ENCODE measurements at places on chromosomes 16 and 17.

DNA sequence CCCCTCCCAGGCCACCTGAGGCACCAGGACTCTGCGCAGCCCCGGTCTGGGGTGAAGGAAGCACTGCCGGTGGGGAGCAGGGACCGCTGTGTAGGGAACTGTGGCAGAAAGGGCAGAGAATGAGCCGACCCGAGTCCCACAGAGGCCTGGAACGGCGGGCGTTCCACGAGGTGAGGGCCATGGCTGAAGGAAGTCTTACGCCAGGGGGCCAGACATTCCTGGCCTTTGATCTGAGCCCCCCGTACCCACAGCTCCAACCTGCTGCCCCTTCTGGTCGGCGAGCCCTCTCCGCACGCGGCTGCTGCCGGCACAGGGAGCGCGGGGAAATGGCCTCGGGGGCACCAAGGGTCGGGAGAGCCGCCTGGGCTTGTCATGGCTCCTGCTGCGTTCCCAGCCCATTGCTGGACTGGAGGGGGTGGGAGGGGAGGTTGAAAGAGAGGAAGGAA lies 1.4 kb upstream of the WNT3 start:
- DNase-seq, result no peak

GRCh38 chr16:23771642-23772041 lies 16.8 kb downstream of the CHP2 start:
- DNase-seq, result no peak

GRCh38 chr16:21175397-21175796 lies 16.9 kb downstream of the LDAF1 start:
- no peak for DNase-seq

DNA sequence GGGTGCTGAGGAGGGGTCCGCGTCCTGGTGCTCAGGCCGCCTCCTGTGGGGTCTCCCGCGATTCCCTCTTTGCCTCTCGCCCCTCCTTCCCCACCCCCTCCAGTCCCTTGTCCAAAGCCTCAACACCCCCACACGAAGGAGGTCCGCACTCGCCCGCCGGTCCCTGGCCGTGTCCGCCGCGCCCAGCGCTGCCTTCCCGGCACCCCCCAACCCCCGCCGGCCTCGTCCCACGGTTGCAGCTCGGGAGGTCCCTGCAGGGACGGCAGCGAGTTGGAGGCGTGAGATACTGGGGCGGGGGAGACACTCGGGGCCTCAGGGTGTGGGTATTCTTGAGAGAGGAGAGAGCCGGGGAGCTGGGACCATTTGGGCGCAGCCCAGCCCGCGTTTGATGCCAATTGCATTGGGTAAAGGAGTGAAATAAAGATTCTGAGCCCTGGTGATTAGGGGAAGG lies 468 bp downstream of the FLYWCH2 start:
- DNase-seq, result no peak

GRCh38 chr16:117379-118365 lies 20.8 kb downstream of the NPRL3 start:
- peak; percentile 74 for DNase-seq

DNA sequence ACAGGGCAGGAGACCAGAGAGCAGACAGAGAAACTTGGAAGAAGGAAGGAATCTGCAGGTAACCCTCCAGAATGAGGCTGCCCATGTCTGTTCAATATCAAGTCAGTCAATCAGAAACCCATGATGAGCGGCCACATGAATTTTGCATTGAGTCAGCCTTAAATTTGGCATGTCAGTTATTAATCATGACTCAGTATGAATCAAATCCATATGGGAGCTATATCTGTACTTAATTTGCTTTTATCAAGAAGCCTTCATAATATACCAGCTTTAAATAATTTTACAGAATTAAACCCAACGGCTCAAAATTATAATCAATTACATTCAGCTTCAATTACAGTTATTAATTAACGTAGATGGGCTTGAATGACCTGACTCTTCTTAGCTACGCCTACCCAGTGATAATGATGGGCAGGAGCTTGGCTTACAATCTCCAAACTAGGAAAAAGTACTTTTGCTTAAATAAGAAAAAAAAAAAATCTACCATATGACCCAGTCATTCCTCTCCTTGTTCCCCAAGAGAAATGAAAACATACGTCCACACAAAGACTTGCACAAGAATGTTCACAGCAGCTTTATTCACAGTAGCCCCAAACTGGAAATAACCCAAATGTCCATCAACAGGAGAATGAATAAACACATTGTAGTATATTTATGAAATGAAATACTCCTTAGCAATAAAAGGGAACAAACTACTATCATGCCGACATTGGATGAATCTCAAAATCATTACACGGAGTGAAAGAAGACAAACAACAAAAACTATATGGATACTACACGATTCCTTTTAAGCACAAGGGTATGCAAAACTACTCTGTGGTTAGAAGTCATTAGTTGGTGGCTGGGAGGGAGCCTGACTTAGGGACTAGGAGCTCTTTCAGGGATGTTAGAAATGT lies 48.6 kb downstream of the SLC39A11 start:
- no peak for DNase-seq

DNA sequence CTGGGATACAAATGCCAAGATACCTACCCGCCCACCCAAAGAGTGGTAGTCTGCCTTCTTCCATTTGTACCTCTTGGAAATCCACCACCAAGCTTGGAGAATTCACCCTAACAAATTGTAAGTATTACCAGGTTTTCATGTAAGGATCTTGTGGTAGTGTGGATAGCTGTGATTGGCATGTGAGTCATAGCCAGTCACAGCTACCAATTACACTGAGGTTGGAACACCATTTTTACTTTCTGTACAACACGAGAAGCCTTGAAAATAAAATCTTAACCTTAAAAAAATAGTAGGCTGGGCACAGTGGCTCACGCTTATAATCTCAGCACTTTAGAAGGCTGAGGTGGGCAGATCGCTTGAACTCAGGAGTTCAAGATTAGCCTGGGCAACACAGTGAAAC lies 18.5 kb upstream of the SLC35G3 start:
- no peak for DNase-seq

- DNase-seq, result peak; percentile 81
Measured at GRCh38 chr16:57802341-57803133, at the start of gene KIFC3. TSS of gene KIFC3 (minus strand) at chr16:57802491. CDS start at chr16:57798243, 4,248 bp downstream.

Data from activated CD8-positive, alpha-beta T cell treated with anti-CD3 and anti-CD28 coated beads, Interleukin-2, amount 10 ng/mL, durations not matched to agents 7 days and 5 days (primary cell).